Left ventricle myocardium superior (tissue), 1 donor: ENCODE measurements at places on chromosomes 11 and 22. TPM values are rescaled to one million over a fixed set of nuclear protein-coding genes. Genes with fewer than 3 reads are reported as not detected.
A peak's percentile ranks its signal among the peaks of the same experiment; 100 is the strongest.

GRCh38 chr11:106391771-106392420 is 314.4 kb downstream of the AASDHPPT start:
- no peak for DNase-seq

DNA sequence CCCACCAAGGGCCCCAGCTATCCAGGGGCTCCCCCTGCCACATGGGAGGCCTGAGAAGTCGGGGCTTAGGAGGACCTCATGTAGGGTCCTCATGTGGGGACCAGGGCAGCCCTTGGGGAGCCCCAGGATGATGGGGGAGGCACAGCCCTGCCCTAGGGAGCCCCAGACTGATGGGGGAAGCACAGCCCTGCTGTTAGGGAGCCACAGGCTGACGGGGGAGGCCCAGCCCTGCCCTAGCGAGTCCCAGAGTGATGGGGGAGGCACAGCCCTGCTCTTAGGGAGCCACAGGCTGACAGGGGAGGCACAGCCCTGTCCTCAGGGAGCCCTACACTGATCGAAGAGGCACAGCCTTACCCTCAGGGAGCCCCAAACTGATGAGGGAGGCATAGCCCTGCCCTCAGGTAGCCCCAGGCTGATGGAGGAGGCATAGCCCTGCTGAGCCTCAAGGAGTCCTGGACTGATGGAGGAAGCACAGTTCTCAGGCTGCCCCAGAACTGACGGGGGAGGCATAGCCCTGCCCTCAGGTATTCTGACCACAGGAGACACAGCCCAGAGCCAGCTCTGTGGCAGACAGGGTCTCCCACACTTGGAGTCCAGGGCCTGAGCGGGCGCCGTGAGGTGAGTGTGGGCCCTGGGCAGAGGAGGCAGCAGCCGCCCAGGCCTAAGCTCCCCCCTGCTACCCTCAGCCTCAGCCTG is 10.8 kb downstream of the PRR33 start:
- DNase-seq, result no peak

DNA sequence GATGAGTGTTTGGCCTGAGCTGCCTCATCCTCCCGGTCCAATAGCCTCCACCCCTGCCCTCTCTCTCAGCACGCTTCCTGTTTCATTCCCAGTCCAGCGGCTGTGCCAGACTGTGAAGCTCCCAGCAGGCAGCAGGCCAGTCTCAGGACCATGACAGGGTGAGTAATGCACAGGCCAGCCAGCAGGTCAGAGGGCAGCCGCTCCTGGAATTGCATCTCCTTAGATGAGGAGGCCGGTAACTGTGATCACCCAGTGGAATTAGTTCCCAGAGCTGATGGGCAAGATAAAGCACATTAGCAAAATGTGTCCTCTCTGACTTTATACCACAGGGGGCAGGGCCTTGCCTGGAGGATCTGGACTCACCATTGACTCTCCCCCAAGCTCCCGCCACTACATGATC is 251.2 kb downstream of the ETS1 start:
- DNase-seq, result peak; percentile 64

DNA sequence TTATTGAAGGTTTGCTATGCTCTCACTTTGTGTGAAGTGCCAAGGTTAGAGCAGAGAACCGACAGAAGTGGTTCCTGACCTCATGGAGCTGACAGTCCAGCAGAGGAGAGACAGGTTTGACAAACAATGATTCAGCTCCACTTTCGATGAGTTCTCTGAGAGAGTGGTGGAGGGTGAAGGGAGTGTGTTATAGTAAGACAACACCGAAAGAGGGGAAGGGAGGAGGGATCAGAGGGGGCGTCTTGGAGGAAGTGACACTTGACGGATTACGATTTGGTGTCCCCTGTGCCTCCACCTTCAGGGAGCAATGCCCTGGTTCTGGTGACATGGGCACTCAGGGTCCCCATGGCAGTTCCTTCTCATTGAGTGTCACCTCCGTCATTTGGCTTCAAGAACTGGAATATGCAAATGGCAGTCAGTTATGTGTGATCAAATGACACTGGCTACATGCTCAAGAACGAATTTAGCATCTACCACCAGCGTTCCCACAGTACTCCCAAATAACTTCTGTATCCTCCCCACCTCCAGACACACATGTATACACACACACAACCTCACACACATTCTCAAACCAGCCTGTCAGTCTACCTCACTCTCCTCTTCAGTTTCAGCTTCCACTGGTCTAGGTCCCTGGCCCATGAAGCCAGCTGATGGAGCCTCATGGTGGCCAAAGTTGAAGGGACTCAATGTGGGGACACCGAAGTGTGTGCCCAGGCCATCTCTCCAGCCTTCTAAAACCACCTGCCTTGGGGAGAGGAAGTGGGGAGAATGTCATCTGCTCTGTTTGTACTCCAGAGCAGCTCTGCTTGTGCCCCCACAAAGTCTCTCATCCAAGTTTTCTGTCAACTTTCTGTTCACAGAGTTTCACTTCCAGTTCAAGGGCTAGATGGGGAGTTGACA is 31.4 kb upstream of the NUP160 start:
- DNase-seq, result no peak

DNA sequence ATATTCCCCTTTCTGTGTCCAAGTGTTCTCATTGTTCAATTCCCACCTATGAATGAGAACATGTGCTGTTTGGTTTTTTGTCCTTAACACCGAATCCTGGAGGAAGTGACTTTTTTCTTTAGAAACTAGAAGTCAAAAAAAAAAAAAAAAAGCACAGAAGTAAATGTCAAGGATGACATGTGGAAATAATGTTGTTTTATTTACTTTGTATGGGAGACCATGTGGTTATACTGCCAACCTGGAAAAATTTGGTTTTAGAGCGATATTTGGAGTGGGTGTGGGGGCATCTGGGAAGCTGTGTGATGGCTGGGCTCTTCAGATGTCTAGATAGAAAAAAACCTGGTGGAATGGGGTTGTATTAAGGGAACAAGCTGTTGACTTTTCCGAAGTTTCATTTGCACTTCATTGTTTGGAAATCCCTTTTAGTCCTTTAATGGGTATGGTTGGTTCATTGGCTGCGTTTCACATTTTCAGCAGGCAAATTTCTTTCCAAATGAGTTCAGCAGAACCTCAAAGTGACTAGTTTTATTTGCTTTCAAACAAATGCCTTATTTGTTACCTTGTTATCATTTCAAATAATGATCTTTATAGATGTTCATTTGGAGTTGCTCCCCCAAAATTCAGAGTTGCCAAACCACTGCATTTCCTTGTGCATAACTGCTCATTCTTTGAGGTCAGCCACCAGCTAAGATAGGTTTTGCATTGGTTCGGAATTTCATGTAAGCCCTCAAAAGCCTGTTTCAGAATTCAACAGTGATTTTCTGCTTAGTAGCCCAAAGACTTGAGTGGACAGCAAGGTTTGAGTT is 508.2 kb downstream of the METTL15 start:
- DNase-seq, result no peak

Gene IGLL5
- 0.92 TPM for total RNA-seq

Gene LRFN4
- total RNA-seq, result 17.2 TPM

- DNase-seq, result no peak
These were observed 11.1 kb upstream of the MYH9 start for GRCh38 chr22:36398601-36399471.

DNA sequence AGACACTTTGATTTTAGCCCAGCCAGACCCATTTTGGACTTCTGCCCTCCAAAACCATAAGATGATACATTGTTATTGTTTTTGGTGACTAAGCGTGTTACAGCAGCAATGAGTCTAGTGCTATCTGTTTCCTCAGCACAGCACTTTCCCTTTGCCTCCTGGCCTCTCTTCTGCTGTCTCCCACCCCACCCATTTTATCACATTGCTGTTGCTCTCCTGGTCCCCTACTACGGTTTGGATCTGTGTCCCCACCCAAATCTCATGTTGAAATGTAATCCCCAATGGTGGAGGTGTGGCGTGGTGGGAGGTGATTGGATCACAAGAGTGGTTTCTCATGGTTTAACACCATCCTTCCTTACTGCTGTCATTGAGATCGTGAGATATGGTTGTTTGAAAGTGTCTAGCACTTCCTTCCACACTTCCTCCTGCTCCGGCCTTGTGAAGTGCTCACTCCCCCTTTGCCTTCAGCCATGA is 59.8 kb upstream of the CD82 start:
- no peak for DNase-seq

- DNase-seq, result peak; percentile 72
These were observed 5.3 kb upstream of the CDC42BPG start for GRCh38 chr11:64849598-64850356.

GRCh38 chr11:67278939-67279588 is 10.0 kb upstream of the ANKRD13D start:
- DNase-seq, result no peak

DNA sequence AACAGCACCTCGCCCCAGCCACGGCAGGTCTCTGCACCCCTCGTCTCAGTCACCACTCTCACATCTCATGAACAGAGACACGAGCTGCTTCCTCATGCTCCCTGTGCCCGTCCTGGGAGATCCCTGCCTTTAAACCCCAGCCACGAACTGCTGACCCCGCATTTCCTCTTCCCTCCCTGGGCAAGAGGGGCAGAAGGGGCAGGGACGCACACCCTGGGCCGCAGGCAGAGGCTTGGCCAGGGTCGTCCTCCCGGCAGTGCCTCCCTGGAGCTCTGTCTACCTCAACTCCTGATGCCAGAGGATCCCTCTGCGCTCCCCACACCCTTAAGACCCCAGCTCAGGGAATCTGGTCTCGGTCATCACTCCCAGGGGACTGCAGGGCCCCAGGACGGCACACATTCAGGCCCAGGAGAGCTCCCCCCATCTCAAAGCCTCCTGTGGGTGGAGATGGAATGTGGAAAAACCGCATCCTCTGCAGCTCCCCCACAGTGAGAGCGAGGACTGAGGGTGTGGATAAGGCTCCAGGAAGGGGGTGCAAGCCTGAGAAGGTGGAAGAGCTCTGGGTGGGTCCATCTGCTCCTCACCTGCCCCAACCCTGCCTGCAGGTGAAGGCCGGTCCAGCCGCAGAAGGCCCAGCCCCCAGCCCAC is 1.2 kb downstream of the BID start:
- no peak for DNase-seq

Gene OR52H1
- total RNA-seq, result not detected

Gene TSPAN32
- 19.9 TPM for total RNA-seq

Gene SLC22A25
- not detected for total RNA-seq

Gene TTC36
- total RNA-seq, result 1.2 TPM
